Activated CD4-positive, alpha-beta T cell treated with anti-CD3 and anti-CD28 coated beads, Interleukin-2, Interleukin-4, amounts not matched to agents 100 ng/mL and 50 ng/mL, durations not matched to agents 16 hours and 8 hours (primary cell): ENCODE measurements at places on chromosomes 4 and X.

- DNase-seq = no peak
These were observed 29.1 kb downstream of the NELFA start for GRCh38 chr4:1979477-1980196.

- no peak for DNase-seq
These were observed 648.8 kb downstream of the IQCM start for GRCh38 chr4:149166876-149167275.

DNA sequence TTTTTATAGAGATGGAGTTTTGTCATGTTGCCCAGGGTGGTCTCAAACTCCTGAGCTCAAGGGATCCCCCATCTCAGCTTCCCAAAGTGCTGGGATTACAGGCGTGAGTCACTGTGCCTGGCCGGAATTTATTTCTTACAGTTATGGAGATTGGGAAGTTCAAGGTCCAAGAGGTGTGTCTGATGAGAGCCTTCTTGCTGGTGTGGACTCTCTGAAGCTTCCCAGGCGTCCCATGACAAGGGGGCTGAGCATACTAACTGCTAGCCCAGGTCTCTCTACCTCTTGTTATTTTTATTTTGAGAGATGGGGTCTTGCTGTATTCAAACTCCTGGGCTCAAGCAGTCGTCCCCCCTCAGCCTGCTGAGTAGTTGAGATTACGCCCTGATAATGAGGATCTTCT is 2.9 kb upstream of the NSD2 start:
- DNase-seq = no peak

DNA sequence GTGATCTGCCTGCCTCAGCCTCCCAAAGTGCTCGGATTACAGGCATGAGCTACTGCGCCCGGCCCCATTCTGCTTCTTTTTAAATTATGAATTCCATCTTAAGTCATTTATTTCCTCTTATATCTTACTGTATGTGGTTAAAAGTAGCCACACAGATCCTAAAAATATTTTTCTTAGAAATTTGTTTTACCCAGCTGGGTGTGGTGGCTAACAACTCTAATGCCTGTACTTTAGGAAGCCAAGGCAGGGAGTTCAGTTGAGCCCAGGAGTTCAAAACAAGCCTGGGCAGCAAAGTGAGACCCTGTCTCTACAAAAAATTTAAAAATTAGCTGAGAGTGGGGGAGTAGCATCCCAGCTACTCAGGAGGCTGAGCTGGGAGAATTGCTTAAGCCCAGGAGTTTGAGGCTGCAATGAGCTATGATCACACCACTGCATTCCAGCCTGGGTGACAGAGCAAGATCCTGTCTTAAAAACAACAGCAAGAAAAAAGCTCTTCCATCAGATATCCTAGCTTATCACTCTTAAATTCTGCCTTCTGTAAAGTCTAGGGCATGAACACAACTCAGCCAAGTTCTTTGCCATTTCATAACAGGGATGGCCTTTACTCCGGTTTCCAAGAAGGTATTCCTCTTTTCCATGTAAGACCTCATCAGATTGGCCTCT is 15.1 kb upstream of the AFF1 start:
- no peak for DNase-seq
